ENCODE measurements at places on chromosomes 2 and 18. TPM values are rescaled to one million over a fixed set of nuclear protein-coding genes. Genes with fewer than 3 reads are reported as not detected.
A peak's percentile ranks its signal among the peaks of the same experiment; 100 is the strongest.

Gene ABCG5
- 0.10 TPM for total RNA-seq

Gene DSC2
- 24.8 TPM for total RNA-seq

Gene MAPK4
- total RNA-seq: 89.0 TPM

- no peak overlapping the region for H3K4me3 ChIP-seq
- DNase-seq: peak; percentile 47
- no peaks in the 10 kb centered on the region for H3K4me1 ChIP-seq
- H3K27ac ChIP-seq: no peak overlapping the region
Measured at GRCh38 chr2:6011921-6012320, 319.7 kb downstream of the SOX11 start.

Gene IL36A
- total RNA-seq: not detected

GRCh38 chr2:99691926-99692325 lies 202.1 kb upstream of the REV1 start:
- no peak for DNase-seq
- H3K4me1 ChIP-seq: peaks cover 8% of the 10 kb centered on the region
- H3K27me3 ChIP-seq: no peaks in the 10 kb centered on the region
- no peak overlapping the region for H3K27ac ChIP-seq
- no peak overlapping the region for H3K4me3 ChIP-seq

- no peak for DNase-seq
- H3K27me3 ChIP-seq: no peaks in the 10 kb centered on the region
- no peaks in the 10 kb centered on the region for H3K36me3 ChIP-seq
- no peaks in the 10 kb centered on the region for H3K4me1 ChIP-seq
- H3K27ac ChIP-seq: no peak overlapping the region
Measured at GRCh38 chr2:182496596-182496995, 69.8 kb upstream of the PDE1A start.

DNA sequence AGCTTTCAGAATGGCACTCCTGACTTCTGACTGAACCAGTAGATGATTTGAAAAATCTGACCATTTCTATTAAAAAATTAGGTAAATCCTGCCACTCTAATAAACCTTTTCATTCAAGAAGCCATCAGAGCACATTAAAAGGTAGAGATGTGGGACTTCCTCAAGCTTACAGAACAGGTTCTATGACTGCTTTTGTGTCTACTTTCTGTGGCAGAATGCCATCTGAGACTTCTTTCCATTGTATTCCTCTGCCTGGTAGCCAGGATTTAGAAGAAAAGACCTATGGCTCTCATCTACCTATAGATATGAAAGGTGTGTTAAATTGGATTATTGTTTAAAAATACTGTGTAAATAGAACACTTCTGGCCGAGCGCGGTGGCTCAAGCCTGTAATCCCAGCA lies 99.9 kb upstream of the NABP1 start:
- DNase-seq: no peak
- no peak overlapping the region for H3K4me3 ChIP-seq
- H3K27ac ChIP-seq: no peak overlapping the region
- no peaks in the 10 kb centered on the region for H3K4me1 ChIP-seq

GRCh38 chr2:166381-166780 lies 97.5 kb downstream of the SH3YL1 start:
- H3K4me1 ChIP-seq: no peaks in the 10 kb centered on the region
- H3K27me3 ChIP-seq: no peaks in the 10 kb centered on the region
- H3K4me3 ChIP-seq: no peak overlapping the region
- DNase-seq: no peak
- no peaks in the 10 kb centered on the region for H3K36me3 ChIP-seq
- H3K27ac ChIP-seq: no peak overlapping the region

DNA sequence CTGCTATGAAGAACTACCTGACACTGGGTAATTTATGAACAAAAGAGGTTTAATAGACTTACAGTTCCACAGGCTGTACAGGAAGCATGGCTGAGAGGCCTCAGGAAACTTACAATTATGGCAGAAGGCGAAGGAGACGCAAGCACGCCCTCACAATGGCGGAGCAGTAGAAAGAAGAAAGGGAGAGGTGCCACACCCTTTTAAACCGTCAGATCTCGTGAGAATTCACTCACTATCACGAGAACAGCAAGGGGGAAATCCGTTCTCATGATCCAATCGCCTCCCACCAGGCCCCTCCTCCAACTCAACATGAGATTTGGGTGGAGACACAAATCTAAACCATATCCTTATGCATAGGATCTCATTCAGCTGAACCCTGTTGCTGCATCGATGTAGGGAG lies 84.6 kb upstream of the ZNF532 start:
- H3K4me3 ChIP-seq: no peak overlapping the region
- H3K4me1 ChIP-seq: peaks cover 9% of the 10 kb centered on the region
- H3K36me3 ChIP-seq: no peaks in the 10 kb centered on the region
- no peaks in the 10 kb centered on the region for H3K27me3 ChIP-seq

DNA sequence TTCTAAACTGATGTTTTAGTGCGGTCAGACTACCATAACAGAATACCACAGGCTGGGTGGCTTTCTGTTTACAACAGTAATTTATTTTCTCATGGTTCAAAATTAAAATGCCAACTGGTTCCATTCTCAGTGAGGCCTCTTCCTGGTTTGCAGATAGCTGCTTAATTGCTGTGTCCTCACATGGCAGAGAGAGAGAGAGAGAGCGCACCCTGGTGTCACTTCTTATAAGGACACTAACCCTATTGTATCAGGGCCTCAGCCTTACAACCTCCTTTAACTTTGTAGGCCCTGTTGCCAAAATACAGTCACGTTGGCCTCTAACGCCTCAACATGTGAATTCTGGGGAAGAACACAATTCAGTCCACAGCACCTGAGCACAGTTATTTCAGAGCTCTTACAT lies 37.5 kb upstream of the ZNF385B start:
- no peaks in the 10 kb centered on the region for H3K4me1 ChIP-seq
- H3K27me3 ChIP-seq: no peaks in the 10 kb centered on the region
- no peak overlapping the region for H3K4me3 ChIP-seq
- no peaks in the 10 kb centered on the region for H3K36me3 ChIP-seq
- DNase-seq: no peak

DNA sequence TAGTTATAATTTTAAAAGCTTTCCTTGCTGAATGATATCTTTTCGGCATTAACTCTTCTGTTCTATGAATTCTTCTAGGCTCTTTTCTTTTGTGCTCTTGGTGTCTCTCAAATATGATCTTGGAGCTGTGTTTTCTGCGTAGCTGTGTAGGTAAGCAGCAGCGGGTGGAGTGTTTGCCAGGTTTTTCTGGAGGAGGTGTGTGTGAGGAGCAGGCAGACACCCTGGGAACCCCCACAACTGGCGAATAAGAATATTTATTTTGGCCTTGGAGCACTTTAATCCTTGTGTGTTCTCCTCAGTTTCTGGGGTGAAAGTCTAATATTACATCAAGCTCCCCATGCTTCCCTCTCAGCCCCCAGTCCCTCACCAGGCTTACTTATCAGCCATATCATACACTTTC lies 232.0 kb upstream of the FANCL start:
- DNase-seq: no peak
- H3K27me3 ChIP-seq: no peaks in the 10 kb centered on the region
- no peak overlapping the region for H3K27ac ChIP-seq
- no peak overlapping the region for H3K4me3 ChIP-seq
- no peaks in the 10 kb centered on the region for H3K4me1 ChIP-seq
- H3K36me3 ChIP-seq: no peaks in the 10 kb centered on the region

DNA sequence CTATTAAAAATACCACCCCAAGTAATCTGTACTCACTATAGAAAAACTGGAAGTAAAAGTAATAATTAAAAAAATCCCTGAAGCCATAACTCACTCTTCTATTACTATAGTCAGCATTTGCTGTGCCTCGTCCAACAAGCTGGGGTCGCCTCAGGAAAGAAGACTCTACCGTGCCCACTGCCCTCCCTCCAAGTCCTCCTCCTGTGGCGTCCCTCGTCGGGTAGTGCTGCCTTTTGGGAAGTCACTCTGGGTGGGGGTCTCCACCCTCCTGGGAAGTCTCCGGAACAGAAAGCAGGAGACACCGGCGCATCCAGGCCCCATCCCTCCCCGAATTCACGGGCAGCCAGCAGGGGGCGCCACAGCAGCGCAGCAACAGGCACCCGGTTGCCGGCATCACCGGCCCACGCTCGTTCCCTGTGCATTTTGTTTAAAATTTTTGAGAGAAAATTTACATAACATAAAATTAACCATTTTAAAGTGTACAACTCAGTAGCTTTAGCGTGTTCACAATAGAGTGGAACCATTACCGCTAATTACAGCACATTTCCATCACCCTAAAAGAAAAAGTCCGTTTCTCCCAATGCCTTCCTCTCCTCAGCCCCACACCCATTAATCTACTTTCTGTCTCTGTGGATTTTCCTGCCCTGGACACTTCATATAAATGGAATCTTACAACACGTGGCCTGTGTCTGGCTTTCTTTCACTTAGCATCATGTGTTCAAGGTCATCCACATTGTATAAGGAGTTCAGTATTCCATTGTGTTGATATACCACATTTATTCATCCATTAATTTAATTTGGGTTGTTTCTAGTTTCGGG lies 62.2 kb downstream of the ADNP2 start:
- H3K27ac ChIP-seq: no peak overlapping the region
- H3K36me3 ChIP-seq: peaks cover 7% of the 10 kb centered on the region
- no peaks in the 10 kb centered on the region for H3K27me3 ChIP-seq
- peaks cover 24% of the 10 kb centered on the region for H3K4me1 ChIP-seq
- peak; percentile 35 for DNase-seq
- H3K4me3 ChIP-seq: no peak overlapping the region

DNA sequence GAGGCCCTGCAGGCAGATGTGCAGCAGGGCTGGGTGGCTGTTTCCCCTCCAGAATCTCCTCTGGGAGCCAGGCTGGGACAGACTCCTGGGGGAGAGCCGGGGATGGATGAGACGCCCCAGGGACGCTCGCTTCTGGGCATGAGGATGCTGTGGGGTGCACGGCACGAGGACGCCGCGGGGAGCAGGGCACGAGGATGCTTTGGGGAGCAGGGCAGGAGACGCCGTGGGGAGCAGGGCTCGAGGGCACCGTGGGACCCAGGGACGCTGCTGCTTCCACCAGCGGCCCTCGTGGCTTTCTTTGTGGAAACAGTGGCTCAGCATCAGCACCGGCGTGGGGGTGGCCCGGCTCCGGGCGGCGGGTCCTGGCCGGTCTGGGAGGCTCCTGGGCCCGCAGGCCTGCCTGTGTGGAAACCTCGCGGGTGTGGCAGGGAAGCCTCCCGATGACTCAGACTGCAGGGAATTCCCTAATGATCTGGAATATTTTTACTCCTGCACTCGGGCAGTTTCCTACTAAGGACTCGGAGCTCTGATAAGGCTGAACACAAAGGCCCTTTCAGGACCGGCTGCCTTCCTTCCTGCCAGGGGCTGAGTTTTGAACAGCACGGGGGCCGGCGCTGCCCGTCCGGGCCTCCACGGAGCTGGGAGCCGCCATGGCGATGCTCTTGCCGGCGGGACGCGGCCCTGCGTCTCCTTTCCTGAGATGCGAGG lies 62.6 kb downstream of the NFATC1 start:
- peaks cover 50% of the 10 kb centered on the region for H3K4me1 ChIP-seq
- H3K27me3 ChIP-seq: no peaks in the 10 kb centered on the region
- H3K4me3 ChIP-seq: no peak overlapping the region
- peak; percentile 64 for DNase-seq

DNA sequence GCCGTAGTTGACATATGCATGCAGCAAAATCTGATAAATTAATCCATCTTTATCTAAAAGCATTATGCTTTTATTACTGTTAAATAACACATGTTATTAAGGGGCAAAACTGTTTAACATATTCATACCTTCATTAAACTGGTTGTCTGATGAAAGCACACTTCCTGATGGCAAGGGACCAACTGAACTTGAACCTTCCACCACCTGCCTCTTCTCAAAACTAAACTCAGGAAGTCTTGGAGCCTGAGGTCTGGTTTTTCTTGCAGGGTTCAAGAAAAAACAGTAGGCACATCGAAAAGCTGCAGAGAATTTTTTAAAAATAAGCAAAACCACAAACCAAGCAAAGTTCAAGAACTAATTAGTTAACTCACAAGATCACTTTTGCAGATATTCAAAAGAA lies 64.9 kb downstream of the LNPK start:
- H3K36me3 ChIP-seq: no peaks in the 10 kb centered on the region
- no peak for DNase-seq
- no peaks in the 10 kb centered on the region for H3K4me1 ChIP-seq
- no peak overlapping the region for H3K27ac ChIP-seq

DNA sequence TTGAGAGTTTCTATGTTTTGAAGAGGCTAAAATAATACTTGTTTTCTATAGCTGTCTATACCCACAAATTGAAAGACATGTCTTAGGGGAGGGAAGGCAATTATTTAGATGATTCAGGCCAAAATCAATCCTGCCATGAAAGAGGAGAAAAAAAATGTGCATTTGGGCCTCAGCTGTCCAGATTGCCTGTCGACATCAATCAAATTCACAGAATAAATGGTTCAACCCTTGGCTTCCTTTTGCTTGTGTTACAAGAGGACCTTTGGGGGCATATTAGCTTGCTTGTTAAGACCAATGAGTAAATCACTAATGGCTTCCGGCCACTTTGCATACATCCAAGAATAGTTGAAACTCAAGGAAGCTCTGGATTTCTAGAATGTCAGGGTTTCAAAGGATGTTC lies 900.8 kb upstream of the CELF4 start:
- no peak for DNase-seq
- no peak overlapping the region for H3K4me3 ChIP-seq
- H3K27ac ChIP-seq: no peak overlapping the region

Gene TUBB8B
- 0.11 TPM for total RNA-seq

GRCh38 chr2:221104361-221104811 lies 467.7 kb downstream of the EPHA4 start:
- no peaks in the 10 kb centered on the region for H3K27me3 ChIP-seq
- no peaks in the 10 kb centered on the region for H3K36me3 ChIP-seq
- H3K4me3 ChIP-seq: no peak overlapping the region
- H3K4me1 ChIP-seq: peaks cover 13% of the 10 kb centered on the region
- H3K27ac ChIP-seq: peak overlapping the region; percentile 73
- peak; percentile 43 for DNase-seq

- no peaks in the 10 kb centered on the region for H3K27me3 ChIP-seq
- H3K27ac ChIP-seq: no peak overlapping the region
- H3K4me1 ChIP-seq: peaks cover 20% of the 10 kb centered on the region
- no peaks in the 10 kb centered on the region for H3K36me3 ChIP-seq
- H3K4me3 ChIP-seq: no peak overlapping the region
- DNase-seq: no peak
Measured at GRCh38 chr2:23464156-23464555, 79.2 kb downstream of the KLHL29 start.

- H3K4me1 ChIP-seq: no peaks in the 10 kb centered on the region
- DNase-seq: no peak
- H3K27ac ChIP-seq: no peak overlapping the region
- H3K36me3 ChIP-seq: no peaks in the 10 kb centered on the region
- H3K27me3 ChIP-seq: no peaks in the 10 kb centered on the region
Measured at GRCh38 chr2:150147889-150148683, 339.4 kb downstream of the RND3 start.
